Stimulated activated CD4-positive, alpha-beta T cell treated with anti-CD3 and anti-CD28 coated beads, Interleukin-12 subunit alpha, Interleukin-12 subunit beta, amount 100 ng/mL, for 4 hours (primary cell): ENCODE measurements at places on chromosomes 3 and 15.

DNA sequence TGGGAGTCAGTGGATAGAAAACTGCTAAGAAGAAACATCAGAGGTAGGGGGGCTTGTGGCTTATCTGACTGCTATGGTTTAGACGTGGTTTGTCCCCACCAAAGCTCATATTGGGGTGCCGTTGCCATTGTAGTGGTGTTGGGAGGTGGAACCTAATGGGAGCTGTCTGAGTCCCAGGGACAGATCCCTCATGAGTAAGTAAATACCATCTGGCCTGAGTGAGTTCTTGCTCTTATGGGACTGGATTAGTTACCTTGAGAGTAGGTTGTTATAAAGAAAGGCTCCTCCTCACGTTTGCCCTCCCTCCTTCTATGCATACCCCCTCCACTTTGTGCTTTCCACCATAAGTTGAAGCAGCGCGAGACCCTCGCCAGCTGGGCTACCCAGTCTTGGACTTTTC is 53.4 kb upstream of the VILL start:
- no peak for DNase-seq

DNA sequence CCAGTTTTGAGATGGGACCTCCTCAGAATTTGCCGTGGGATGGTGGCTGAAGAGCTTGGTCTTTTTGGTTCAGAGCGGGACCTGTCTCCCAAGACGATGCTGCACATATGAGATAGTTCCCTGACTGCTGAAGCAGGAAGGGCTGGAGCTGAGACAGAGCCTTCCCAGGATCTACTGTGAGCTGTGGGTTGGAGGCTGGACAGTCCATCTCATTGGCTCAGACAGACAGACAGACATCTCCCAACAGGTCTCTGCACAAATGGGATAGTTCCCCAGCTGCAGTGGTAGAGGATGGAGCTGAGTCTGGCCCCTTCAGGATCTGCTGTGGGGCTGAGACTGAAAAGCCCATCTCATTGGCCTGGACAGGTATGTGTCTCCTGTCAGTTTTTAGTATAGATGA is 1145.6 kb upstream of the CADM2 start:
- no peak for DNase-seq

GRCh38 chr3:156181509-156181908 is 61.1 kb downstream of the KCNAB1 start:
- no peak for DNase-seq

- no peak for DNase-seq
These were observed 246.8 kb downstream of the NR1D2 start for GRCh38 chr3:24191801-24192403.

- no peak for DNase-seq
These were observed 3.6 kb upstream of the CD276 start for GRCh38 chr15:73680549-73680948.

DNA sequence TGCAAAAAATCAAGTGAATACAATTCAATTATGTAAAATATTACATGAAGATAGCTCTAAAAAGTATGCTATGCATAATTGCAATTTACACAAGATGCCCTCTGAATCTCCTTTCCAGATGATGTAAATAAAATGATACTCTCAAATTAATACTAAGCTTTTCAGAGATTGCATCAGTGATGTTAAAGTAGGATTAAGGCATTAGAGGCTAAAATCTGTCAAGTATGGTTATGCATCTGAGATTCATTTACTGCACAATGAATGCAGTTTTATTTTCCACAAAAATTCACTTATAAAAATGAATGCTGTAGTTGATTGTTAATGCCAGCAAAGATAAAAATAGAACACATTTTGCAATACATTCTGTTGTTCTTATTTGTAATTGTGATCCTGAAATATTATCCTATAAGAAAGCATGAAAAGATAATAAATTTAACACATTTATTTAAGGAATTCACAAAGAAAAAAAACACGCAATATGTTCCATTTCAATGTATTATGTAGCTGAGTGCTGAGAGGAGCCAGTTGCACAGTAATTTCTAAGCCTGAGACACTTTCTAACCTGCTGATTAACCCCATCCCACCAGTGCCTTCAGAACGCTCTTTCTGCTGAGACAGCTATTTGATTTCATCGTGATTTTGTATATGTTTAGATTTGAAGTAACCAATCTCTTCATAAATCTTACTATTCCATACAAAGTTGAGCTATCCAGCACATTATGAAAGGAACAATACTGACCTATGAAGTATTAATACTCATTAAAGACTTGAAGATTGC is 224.4 kb downstream of the CADM2 start:
- no peak for DNase-seq
